Esophagus mucosa (tissue), 1 donor: ENCODE measurements at places on chromosomes 5 and 9. TPM values are rescaled to one million over a fixed set of nuclear protein-coding genes. Genes with fewer than 3 reads are reported as not detected.

OR1Q1 gene
- total RNA-seq: not detected

MINAR2 gene
- not detected for total RNA-seq

CWC27 gene
- 14.7 TPM for total RNA-seq

GPR21 gene
- total RNA-seq: 0.76 TPM

JAKMIP2 gene
- 0.12 TPM for total RNA-seq

SLF1 gene
- 5.0 TPM for total RNA-seq

CKMT2 gene
- total RNA-seq: 0.96 TPM

FYB1 gene
- total RNA-seq: 64.7 TPM

HTR1A gene
- not detected for total RNA-seq

LCP2 gene
- total RNA-seq: 3.0 TPM

EGFLAM gene
- total RNA-seq: 0.68 TPM

FGF1 gene
- total RNA-seq: 0.88 TPM
